Neural progenitor cell (in vitro differentiated cells): ENCODE measurements at places on chromosomes 3 and 15. TPM values are rescaled to one million over a fixed set of nuclear protein-coding genes. Genes with fewer than 3 reads are reported as not detected.

Gene ADAMTS9
- 32.1 and 47.7 TPM in 2 replicates for total RNA-seq

- H3K27me3 ChIP-seq = no peaks in the 10 kb centered on the region
- H3K27ac ChIP-seq = no peak overlapping the region
- H3K36me3 ChIP-seq = no peaks in the 10 kb centered on the region
- H3K4me1 ChIP-seq = no peaks in the 10 kb centered on the region
- H3K4me3 ChIP-seq = no peak overlapping the region
Observed at GRCh38 chr15:31346367-31347066, 19.9 kb downstream of the KLF13 start.

GRCh38 chr3:140441006-140441405 lies 236.9 kb upstream of the TRIM42 start:
- H3K4me3 ChIP-seq = no peak overlapping the region
- no peak for DNase-seq
- H3K27ac ChIP-seq = no peak overlapping the region
- no peaks in the 10 kb centered on the region for H3K27me3 ChIP-seq

Gene ZPLD1
- 0.28 and 0.31 TPM in 2 replicates for total RNA-seq

DNA sequence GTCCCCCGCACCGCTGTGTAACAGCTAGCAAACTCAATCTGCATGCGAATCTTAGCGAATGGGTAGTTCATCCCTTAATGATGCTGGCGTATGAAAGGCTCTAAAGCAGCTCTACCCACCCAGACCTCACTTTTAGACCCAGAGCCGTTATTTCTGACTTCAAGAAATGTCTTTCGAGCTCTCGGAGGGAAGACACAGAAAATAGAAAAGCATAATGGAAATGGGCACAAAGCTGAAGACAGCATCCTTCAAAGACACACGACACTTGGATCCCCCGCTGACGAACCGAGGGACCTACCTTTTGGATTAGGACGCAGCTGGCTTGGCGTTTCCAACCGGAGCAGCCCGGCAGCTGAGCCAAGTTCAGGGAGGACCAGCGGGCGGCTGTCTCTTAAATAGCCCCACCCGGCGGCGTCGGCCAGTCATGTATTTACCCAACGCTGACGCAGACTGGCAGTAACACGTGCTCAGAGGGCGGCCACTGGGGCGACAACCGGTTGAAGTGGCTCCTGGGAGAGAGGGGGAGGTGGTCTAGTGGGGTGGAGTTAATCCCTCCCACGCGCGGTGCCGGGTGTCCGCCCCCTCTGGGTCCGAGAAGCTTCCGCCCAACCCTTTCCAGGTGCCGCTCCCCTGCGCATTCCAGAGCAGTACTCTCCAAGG lies 1.5 kb downstream of the CCK start:
- no peak for DNase-seq
- no peak overlapping the region for H3K27ac ChIP-seq
- H3K27me3 ChIP-seq = peaks cover 38% of the 10 kb centered on the region
- peaks cover 39% of the 10 kb centered on the region for H3K4me1 ChIP-seq
- no peak overlapping the region for H3K4me3 ChIP-seq

- no peak overlapping the region for H3K27ac ChIP-seq
- no peaks in the 10 kb centered on the region for H3K27me3 ChIP-seq
- DNase-seq = no peak
- H3K36me3 ChIP-seq = peaks cover 23% of the 10 kb centered on the region
Observed at GRCh38 chr15:58628206-58628947, 121.1 kb downstream of the ADAM10 start.

Gene ZKSCAN7
- 14.1 and 18.7 TPM in 2 replicates for total RNA-seq
